Fibroblast of the conjunctiva (primary cell): ENCODE measurements at places on chromosomes 7 and 10.
A peak's percentile ranks its signal among the peaks of the same experiment; 100 is the strongest.

GRCh38 chr10:104472957-104473745 lies 119.5 kb downstream of the CFAP58 start:
- DNase-seq: no peak

GRCh38 chr10:133260895-133261725 lies 15.6 kb downstream of the ADAM8 start:
- DNase-seq: no peak

- DNase-seq: no peak
Measured at GRCh38 chr7:83610649-83611304, 38.2 kb downstream of the SEMA3E start.

- no peak for DNase-seq
Measured at GRCh38 chr10:13658264-13658663, 71.5 kb downstream of the PRPF18 start.

GRCh38 chr10:130234171-130234965 lies 98.2 kb downstream of the GLRX3 start:
- no peak for DNase-seq

DNA sequence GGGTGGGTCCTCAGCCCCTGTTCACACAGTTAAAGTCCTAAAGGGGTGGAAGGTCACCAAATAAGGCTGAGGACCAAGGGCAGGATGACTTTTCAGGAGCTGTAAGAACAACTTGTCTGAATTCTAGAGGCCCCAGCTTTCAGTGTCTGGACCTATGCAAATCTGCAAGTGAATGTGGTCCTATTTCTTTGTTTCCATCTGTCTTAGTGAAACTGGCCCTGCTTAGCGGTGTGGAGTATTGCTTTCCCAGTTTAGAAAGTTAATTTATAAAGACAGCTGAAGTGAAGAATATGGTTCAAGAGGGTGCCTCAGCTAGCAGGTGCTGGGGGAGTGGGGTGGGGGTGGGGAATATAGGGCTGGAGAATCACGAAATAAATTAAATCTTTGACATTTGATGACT lies 40.1 kb downstream of the HHEX start:
- no peak for DNase-seq

GRCh38 chr7:28615091-28615490 lies 202.8 kb downstream of the CREB5 start:
- DNase-seq: no peak

DNA sequence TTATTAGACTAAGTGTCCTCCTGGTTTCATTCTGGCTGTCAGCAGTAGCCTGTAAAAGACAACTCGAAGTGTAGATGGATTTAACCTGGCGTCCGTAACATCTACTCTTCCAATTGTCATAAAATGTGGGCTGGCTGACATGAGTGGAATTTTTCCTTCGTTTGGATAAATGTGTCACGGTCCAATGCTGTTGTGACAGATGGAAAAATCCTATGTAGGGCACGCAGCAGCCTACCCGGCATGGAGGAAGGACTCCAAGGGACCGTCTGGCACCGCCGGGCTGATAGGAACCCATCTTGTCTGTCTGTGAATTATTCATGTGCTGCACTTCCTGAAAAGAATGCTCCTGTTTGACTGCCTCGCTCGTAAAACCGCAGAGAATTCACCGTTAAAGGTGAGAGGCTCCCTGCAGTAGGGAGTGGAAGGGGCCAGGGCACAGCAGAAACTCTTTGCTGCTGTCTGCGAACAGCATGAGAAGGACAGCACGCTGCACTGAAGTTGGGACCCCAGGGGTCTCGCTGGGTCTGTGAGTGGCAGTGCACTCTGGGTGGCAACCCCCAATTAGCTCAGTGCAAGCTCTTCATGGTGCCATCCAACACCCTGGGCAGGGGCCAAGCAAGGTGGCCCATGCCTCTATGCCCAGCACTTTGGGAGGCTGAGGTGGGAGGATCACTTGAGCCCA lies 1.6 kb upstream of the ORAI2 start:
- DNase-seq: no peak

- DNase-seq: peak; percentile 1
Measured at GRCh38 chr10:94630017-94630688, 53.4 kb upstream of the CYP2C18 start.

DNA sequence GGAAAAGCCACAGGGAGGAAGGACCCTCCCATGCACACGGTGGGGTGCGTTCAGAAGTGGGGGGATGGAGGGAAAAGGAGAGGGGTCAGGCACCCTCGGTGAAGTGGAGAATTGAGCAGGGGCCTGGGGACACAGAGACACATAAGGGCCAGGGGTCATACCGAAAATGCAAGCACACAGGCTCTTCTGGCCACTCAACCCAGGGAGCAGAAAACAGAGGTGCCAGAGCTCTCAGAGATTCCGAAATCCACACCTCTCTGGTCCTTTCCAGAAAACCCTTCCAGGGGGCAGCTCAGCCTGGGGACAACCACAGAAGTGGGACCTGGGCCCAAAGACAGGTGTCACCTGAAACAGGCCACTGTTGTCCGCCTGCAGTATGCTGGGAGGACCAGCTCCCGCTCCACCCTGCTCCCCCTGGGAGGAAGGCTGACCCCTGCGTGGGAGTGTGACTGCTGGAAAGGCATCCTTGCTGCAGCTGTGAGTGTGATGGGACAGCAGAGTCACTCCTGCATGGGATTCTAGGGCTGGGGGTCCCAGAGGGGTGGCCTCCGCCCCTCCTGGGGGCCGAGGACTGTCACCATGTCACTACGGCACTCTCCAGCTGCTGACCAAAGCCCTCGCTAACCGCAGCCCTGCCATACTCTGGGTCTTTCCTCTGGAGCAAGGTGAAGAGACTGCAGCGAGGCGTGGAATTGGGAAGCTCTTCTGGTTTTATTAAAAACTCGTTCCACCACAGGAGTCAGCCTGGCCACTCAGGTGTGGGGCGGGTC lies 63.1 kb downstream of the TMEM209 start:
- no peak for DNase-seq

DNA sequence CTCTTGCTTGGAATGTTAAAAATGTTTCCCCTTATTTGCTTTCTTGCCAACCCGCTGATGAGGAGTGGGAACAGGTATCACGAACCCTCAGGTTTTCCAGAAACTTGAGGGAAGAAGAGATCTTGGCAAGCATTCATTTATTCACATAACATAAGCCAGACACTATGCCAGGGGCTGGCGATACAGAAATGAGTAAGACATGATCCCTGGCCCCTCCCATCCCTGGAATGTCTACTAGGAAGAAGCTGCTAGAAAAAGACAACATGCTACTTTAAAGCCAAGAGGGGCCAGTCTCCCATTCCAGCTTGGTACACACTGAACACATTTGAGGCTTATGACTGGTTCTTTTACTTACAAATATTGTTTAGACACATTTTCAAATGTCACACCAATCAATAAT lies 26.4 kb downstream of the SLC35B4 start:
- DNase-seq: peak; percentile 12

DNA sequence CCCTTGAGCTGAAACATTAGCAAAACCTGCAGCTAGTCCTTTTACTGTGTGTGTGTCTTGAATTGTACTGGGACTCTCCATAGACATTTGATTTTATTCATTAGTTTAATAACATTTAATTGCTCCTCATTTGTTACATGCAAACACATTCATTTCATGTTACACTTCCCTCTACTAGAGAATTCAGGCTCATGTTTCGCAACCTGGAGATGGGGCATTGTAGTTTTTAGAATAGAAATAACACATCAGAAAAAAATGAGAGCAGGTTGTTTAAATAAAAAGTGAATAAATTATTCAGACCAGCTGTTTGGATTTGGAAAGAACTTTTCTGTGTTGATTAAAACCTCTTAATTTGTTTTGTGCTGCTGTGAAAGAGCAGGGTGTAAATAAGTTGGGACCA lies 243.9 kb downstream of the ETV1 start:
- DNase-seq: no peak

- no peak for DNase-seq
Measured at GRCh38 chr10:109159351-109159750, 764.0 kb downstream of the XPNPEP1 start.

GRCh38 chr10:107826171-107826570 lies 661.7 kb upstream of the SORCS1 start:
- no peak for DNase-seq

DNA sequence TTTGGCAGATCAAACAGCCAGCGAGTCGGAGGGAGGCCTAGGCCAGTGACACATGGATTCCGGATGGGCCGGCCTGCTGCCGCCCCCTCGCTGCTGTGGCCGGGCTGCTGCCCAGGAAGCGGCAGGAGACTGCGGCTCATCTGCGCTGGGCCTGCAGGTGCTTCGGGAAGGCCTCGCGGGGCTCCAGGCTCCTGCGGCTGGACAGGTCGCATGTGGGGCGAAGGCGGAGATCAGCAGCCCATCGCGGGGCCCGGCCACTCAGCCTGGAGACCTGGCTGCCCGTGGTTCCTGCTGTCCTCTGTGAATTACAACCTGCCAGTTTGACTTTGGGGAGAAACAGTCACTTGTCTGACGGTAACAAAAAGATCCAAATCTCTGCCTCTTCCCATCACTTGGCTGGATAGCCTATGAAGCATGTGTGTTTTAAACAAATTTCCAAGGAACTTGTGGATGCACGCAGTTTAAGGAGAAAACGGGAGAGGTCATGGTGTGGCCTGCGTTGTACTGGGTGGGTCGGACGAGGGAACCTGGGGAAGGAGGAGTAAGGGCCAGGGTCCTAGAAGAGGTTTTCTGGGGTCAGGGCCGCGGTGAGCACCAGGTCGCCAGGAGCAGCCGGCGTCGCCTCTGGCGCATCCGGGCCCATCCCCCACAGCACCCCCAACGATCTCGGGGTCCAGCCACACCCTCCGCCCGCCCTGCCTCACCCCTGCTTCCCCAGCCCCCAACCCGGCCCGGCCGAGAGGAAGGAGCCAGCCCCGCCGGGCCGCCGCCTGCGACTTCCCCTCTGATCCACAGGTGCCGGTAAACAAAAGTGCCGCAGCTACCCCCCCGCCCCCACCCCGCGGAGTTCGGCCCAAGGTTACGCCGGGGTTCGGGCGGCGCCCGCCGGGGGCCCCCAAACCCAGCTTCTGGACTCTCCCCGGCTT lies 1.6 kb downstream of the SPOCK2 start:
- DNase-seq: no peak

- DNase-seq: no peak
Measured at GRCh38 chr7:12601302-12601869, 30.9 kb downstream of the SCIN start.

- no peak for DNase-seq
Measured at GRCh38 chr7:155589001-155589980, 42.9 kb upstream of the CNPY1 start.

DNA sequence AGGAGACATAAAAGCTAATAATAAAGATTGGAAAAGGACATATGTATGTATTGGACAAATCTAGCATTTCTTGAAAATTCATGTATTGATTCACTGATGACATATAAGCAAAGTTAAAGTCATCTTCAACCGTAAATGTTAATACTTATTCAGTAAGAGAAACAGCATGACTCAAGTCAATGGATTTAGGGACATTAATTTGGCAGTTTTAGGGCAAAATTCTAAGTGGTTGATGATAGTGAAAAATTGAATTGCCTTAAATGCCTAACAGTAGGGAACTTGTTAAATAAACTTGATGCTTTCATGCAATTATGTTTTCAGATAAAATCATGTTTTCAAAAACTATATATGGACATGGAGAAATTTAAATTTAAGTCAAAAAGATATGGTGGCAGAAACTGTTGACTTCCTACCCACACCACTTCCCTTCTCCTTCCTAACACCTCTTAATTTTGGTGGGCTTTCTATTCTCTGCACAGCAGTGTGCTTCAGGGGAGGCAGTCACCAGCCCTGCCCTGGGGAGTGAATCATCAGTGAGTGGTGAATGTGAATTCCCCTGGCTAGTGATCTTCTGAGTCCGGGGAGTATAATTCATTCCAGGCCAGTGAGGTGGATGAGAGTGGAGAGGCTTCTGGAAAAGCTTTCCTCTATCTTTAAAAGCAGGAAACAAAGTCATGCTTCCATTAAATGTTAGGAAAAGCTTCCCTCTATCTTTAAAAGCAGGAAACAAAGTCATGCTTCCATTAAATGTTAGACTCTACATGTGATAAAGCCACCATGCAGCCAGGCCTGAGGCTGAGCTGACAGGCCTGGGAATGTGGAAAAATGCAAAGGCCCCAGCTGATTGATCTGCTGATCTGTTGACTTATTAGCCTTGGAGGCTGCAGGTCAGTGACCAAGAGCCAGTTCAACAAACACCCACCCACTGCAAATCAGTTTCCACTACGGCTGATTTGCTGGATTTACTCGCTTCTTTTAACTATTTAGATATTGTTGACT lies 25.2 kb upstream of the ITGB1 start:
- peak; percentile 68 for DNase-seq

DNA sequence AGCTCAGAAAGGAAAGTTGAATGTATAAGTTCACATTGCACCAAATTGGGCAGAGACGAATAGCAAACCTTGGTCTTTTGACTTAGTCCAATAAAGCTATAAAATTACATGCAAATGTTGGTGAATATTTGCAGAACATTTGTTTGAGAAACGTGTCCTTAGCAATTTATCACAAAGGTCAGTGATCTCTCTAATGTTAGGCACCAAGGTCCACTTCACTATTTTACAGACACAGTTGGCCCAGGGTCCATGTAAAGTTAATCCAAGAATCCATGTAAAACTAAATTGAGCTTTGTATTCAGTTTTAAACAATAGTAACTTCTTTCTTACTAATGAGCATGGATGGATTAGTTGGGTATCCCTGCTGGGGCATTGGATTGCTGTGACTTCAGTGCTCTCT lies 617.7 kb downstream of the NRG3 start:
- DNase-seq: no peak

DNA sequence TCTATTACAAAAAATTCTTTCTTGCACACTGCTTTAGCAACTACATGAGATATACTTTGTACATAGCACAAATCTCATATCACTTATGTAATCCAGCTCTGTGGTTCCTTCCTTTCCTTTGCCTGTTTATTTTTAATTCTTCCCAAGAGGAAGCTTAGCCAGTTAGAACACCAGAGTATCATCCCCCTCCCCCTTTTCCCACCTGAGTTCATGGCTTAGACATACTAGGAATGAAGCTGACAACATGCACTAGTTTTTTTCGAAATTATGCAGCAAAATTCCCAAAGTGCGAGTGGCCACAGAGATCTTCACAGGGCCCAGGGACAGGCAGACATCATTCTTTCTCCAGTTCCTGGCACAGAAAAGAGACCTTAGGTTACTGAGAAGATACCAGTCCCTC lies 17.8 kb downstream of the CAV1 start:
- DNase-seq: no peak

- no peak for DNase-seq
Measured at GRCh38 chr7:19674266-19674960, 34.4 kb downstream of the POLR1F start.

DNA sequence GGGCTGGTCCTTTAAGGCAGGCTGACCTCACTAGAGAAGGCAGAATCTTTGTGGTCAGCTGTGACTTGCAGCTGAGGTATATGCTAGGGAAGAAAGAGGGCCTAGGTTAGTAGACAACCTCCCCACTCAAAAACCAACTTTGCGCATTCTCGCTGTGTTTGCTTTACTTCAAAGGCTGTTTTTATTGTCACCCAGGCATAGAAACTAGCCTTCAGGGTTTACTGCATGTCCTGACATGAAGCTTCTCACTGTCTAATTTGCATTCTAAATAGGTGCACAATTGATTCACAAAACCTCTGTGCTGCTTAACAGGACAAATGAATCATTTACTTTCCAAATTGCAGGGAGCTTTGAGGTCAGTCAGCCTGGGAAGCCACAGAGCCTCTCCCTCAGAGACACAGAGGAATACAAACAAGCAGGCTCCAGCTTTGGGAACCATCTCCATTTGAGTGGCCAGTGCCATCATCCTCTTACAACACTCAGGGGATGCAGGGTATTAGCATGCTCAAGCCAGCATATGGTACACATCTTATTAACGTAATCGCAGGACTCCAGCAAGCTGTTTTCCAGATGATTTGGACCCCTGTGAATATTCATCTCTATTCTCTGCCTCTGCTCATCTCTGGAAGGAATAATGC lies 596.4 kb upstream of the GHITM start:
- DNase-seq: no peak
